Stimulated activated CD4-positive, alpha-beta T cell treated with anti-CD3 and anti-CD28 coated beads, Interleukin-1b, Interleukin-23, amount 100 ng/mL, for 1 hour (primary cell): ENCODE measurements at places on chromosomes 3 and 15.

DNA sequence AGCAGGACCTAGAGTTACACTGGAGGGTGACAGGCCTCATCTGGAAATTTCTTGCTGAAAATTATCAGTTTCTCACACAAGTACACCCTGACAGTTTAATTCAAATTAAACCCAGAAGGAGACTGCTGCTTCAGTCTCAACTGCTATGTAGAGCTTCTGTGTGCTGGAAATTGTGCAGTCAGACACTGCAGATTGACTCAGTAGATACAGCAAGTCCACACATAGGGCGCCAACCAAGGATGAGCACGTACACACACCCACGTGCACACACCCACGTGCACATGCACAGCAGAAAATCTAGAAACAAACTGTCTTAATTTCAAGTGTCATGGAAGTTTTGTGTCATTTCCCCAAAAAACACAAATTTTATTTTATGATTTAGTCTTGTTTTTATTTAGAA, 192.9 kb downstream of the PDE8A start:
- no peak for DNase-seq

DNA sequence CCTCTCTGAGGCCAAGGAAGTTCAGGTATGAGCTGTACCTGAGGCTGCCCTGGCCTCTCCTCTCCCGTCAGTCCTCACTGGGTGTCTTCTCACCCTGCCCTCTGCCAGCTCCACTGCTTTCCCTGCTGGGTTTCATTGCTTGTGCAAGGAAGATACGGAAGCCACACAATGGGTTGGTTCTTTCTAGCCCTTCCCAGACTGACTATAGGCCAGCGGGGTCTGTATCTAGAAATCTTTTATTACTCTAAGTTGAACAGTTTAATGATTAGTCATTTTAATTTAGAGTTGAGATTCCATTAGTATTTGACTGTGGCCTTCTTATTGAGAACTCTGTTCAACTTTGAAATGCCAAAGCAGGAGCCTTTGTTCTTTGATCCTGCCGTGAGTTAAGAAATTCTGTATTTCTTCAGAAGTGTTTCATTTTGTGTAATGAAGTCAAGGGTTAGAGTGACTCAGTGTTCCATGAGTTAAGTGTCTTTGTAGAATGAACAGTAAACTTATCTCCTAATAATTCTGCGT, 16.2 kb downstream of the C3orf62 start:
- DNase-seq, result no peak

- no peak for DNase-seq
Observed at GRCh38 chr3:144583871-144584270, 612.2 kb downstream of the DIPK2A start.

GRCh38 chr15:39321977-39322376, 258.9 kb upstream of the THBS1 start:
- DNase-seq, result no peak

- DNase-seq, result no peak
Observed at GRCh38 chr3:170090601-170090981, 52.8 kb downstream of the GPR160 start.

- no peak for DNase-seq
Observed at GRCh38 chr3:4765212-4765611, 214.0 kb upstream of the BHLHE40 start.

DNA sequence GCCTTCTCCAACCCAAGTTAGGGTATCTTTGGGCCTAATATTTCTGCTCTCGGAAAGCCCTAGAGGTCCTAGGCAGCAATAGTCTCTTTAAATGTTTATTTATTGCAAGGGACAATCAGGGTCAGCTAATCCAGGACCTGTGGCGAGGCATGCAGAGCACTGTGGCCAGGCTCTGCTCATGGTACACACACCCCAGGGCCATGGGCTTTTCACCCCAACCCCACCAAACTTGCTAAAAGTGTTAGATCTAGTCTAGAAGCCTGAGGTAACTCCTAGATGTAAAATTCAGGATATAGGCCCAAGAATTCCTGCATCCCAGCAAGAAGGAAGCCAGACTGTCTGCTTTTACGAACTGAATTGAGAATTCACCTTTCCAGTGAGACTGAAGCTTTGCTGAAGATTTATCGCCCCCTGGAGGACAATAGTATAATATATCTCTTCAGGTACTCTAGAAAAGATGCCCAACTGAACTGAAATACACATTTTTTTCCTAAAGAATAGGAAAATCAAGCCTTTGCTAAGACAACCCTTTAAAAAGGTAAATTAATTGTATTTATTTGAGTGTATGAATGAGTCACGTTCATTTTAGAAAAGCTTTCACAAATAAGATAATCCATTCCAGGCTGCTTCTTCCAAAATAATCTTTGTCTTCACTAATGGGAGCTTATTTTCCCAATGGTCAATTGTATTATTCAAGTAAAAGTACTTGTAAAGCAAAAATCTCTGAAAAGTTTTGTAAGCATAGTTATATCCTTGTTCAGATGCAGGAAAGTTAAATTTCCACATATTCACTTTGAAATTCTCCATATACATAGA, 89.8 kb downstream of the LRRC3B start:
- no peak for DNase-seq

GRCh38 chr15:88729581-88729980, 73.7 kb upstream of the ACAN start:
- DNase-seq, result no peak

DNA sequence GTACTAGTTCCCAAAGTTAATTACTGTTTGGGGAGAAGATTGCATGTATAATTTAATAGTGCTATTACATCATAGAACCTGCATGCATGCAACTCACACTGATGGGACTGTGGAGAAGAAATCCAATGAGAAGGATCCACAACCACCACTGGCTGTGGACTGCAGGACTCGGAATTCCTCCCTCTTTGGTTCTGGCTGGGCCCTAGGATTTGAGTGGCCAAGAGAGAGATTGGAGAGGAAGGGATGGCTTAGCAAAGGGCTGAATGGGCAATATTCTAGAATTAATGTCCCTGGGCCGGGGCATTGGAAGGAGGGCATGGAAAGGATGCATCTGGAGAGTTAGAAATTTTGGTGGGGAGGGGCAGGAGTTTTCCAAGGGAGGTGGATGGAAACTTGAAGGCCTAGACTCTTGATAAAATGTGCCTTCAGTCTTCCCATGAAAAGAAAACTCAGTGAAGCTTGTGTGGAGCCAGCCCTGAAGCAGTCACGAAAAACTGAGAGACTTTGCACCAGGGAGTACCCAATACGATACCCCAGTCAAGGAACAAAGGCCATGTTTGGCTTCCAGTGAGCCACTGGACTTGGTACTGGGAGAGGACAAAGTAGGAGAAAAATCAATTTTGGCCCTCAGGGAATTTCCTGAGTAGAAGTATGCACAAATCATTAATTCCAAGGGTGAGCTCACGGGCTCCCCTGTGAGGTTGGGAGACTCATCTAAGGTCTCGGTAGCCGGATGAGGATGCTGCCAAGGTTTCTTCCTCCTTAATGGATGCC, 31.4 kb upstream of the TPM1 start:
- no peak for DNase-seq

DNA sequence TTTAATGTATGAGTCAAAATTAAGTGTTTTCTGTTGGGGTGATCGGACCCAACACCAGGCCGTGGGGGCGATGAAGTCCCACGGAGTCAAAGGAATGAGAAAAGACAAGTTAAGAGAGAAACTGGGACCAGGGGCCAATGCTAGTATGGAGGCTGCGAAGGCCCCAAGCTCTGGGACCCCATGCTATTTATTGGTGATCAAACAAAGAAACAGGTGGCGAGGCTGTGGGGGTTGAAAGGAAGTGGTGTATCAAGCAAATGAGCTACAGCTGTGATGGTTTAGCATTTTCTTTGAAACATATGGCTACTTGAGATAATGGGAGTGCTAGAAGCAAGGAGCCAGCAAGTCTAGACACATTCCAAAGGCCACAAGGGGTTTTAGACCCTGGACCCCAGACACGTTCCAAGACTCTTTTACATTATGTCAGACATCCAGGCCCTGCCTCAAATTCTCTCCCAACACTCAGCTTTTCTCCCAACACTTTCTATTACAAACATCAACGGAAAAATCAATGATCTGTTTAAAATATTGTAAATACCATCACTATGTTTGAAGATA, 56.0 kb upstream of the SNRPN start:
- DNase-seq, result no peak

GRCh38 chr15:57563416-57563815, 28.3 kb upstream of the MYZAP start:
- no peak for DNase-seq

GRCh38 chr3:84904816-84905555, 53.8 kb upstream of the CADM2 start:
- DNase-seq, result no peak
